Anterior cingulate cortex (tissue), 58 donors: ENCODE measurements at places on chromosomes 5 and 9.

DNA sequence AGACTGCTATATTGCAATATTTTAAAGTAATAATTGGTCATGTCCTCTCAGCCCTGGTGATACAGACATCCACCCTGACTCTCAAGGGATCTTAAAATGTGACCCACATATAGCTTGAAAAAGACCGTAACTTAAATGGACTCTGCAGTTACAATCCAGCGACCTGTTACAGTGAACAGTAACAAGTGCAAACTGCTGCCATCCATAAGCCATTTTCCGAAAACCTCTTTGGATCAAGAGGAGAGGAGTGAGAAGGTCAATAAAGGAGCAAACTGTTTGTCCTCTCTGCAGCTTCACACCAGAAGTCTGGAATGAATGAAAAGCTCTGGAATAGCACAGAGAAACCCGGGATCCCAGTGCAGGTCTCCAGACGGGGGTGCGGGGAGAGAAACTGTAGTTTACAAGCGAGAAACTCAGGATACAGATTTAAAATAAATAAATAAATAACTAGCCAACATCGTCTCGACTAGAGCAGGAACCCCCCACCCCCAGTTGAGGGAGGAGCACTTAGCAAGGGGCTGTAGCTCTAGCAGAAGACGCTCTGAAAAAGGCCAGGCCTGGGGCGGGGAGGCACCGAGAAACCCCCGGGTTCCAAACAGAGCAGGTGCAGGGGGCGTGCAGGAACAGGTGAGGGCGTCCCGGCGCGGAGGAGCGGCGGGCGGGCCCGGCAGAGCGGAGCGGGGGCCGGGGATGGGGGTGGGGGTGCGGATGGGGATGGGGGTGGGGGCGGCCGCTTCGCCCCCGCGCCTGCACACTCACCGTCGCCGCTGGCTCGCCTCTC lies 572 bp downstream of the ZDHHC21 start:
- DNase-seq: peak; percentile 8

GRCh38 chr5:43647789-43648188 lies 44.8 kb downstream of the NNT start:
- no peak for DNase-seq

- DNase-seq: no peak
Measured at GRCh38 chr5:82151204-82151603, 127.0 kb downstream of the RPS23 start.

GRCh38 chr9:90795084-90795483 lies 6.5 kb upstream of the SYK start:
- DNase-seq: no peak

- no peak for DNase-seq
Measured at GRCh38 chr5:58666141-58666540, 83.3 kb downstream of the RAB3C start.

DNA sequence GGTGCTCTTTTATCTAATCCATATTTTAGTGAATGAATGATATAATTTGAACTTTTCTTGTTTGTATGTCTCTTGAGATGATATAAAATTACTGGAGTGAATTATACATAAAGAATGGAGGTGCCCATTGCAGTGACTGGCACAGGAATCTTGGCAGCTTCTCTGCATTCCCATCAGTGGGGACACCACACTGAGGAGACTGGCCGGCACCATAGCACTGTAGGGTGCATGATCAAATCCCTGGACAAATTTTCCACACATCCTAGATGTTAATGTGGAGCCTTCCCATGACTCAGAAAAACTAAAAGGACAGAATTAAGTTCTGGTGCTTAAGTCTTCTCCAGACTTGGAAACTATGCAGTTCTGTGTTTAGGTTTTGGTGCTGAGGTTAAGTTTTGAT lies 124.1 kb downstream of the CEP120 start:
- DNase-seq: no peak

GRCh38 chr9:755454-756381 lies 85.8 kb upstream of the DMRT1 start:
- DNase-seq: no peak

- no peak for DNase-seq
Measured at GRCh38 chr9:3750321-3750720, 224.5 kb upstream of the RFX3 start.

DNA sequence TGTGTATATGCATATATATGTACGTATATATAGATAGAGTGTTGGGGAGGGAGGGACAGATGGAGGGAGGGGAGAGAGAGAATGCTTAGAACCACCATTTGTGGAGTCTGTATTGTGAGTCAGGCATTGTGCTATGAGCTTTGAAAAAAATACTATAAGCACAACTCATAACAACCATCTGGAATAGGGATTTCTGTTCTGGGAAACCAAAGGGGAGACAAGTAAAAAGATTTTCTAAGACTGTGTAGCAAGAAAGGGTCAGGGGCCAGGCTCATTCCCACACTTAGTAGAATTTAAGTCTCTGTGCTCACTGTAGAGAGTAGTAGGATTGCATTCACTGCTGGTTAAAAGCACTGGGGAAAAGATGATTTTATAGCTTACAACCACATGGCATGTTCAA lies 202.3 kb upstream of the SGCD start:
- no peak for DNase-seq

DNA sequence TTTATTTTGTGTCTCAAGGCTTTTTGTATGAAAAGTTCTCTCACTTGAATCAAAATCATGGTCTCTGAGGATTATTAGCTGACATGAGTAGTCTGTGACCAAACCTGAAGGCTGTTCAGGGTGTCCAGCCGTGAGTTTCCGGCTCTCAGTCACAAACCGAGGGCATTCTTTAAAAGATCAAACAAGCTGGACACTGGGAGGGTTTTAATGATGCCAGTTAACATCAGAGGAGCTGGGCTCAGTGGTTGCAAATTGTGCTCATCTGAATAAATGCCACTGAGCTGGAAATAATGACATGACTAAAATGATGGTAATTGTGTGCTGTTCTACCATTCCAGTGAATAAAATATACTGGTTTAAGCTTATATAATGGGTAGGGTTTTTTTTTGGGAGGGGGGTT lies 153.1 kb downstream of the FOCAD start:
- no peak for DNase-seq

DNA sequence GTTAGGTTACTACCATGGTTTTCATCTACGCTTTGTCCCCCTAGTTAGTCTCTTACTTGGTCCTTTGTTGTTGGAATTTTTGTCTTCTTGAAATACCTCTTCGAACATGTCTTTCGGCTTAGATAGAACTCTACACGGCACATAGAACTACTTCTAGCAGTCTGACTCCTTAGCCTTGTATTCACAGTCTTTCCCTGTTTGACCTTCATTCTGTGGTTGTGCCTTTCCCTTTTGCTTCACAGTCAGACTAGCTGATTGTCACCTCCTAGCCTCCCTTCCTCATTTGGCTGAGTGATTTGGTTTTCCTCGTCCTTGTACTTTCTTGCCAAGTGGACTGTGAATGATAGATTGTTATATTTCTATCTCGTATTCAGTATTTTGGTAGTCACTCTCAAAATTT lies 10.7 kb downstream of the SMAD5 start:
- DNase-seq: no peak
